Esophagus squamous epithelium (tissue), 5 donors: ENCODE measurements at places on chromosomes 7 and 10.

- no peak for DNase-seq
Measured at GRCh38 chr7:102287981-102288278, 1.3 kb downstream of the SH2B2 start.

- no peak for DNase-seq
Measured at GRCh38 chr10:22372917-22373316, 27.6 kb downstream of the SPAG6 start.

- no peak for DNase-seq
Measured at GRCh38 chr7:130207033-130207432, 627 bp upstream of the SSMEM1 start.

GRCh38 chr10:224571-224970 lies 89.3 kb downstream of the ZMYND11 start:
- DNase-seq: no peak
